Calu3 (cell line): ENCODE measurements at places on chromosomes 6 and 20.

DNA sequence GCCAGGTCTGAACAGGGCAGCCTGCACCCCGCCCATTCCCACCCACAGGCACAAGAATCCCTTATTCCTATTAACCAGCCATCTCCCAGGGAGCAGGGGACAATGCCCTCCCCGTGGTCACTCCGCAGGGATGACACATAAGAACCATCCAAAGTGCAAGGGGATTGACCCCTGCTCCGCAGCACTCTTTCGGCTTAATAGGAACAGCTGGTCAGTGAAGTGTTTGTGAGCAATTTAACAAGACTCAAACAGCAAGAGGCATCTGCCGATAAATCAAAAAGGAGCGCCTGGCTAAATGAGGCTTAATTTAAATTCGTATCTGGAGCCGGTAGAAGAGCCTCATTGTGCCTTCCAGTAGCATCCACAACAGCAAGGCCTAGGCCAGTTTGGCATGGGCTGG lies 389.4 kb downstream of the RNGTT start:
- no peaks in the 10 kb centered on the region for H3K36me3 ChIP-seq
- H3K4me1 ChIP-seq: no peaks in the 10 kb centered on the region
- H3K27ac ChIP-seq: no peak overlapping the region
- H3K4me3 ChIP-seq: no peak overlapping the region
- H3K27me3 ChIP-seq: peaks cover 24% of the 10 kb centered on the region

GRCh38 chr20:20341371-20341770 lies 26.5 kb upstream of the INSM1 start:
- DNase-seq: no peak
- H3K27me3 ChIP-seq: no peaks in the 10 kb centered on the region
- no peak overlapping the region for H3K4me3 ChIP-seq
- H3K4me1 ChIP-seq: no peaks in the 10 kb centered on the region

DNA sequence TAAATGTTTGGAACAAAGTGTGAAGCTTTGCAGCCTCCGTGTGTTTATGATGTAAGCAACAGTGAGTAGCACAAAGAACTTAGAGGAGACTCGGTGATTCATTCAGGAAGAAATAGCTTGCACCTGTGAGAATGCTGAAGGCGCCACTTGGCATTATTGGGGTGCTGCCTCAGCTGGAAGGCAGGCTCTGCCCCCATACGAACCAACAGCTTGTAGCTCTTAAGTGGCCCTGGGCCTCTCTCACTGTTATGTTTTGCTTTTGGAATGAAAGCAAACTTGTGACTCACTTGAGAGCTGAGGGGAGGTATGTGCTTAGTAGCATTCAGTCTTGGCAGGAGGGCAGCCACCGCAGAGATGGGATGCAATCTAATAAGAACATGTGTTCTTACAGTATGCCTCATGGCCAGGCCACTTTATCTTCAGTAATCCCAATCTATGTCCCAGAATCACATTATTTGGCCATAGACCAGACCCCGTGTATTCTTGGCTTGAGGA lies 310.7 kb downstream of the EYA4 start:
- H3K27me3 ChIP-seq: no peaks in the 10 kb centered on the region
- DNase-seq: peak; percentile 31
- H3K4me1 ChIP-seq: peaks cover 51% of the 10 kb centered on the region

DNA sequence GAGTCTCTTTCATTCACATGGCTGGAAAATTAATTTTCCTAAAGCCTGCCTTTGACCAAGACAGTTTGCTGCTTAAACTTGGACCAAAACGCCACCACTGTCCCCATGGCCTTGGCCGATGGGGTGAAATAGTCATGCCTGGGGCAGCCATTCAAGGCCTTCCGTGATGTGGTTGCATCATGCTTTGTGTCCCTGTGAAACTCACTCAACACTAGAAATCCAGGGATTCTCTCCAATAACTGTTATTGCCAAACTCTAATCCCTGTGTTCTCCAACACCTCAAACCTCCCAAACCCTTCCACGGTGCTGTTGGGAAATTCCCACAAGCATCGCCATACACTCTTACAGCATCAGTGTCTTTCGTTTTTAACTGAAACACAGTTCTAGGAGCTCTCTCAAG lies 1.4 kb upstream of the TXNDC5 start:
- no peak overlapping the region for H3K4me3 ChIP-seq
- peaks cover 15% of the 10 kb centered on the region for H3K36me3 ChIP-seq
- no peak overlapping the region for H3K27ac ChIP-seq
- H3K4me1 ChIP-seq: peaks cover 8% of the 10 kb centered on the region
- no peak for DNase-seq
- H3K27me3 ChIP-seq: no peaks in the 10 kb centered on the region

DNA sequence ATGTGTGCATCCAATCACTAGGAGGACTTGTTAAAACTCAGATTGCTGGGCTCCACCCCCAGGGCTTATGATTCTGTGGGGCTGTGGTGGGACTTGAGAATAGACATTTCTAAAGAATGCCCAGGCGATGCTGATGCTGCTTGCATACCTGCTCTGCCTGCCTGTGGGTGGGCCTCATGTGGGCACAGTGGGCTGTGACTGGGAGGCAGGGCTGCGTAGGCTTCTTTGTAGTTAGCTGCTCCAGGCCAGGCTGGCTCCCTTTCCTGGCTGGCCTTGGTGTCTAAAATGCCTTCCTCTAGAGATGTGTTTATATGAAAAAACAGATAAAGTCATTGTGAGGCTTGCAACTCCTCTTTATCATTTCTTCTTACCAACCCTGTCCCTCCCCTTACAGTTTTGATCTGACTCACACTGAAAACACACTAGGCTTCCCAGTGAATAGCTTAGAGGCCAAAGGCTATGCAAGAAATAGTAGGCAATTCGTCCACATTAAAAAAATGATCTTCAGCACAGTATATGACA lies 495.5 kb upstream of the MAP3K7 start:
- no peaks in the 10 kb centered on the region for H3K36me3 ChIP-seq
- no peaks in the 10 kb centered on the region for H3K4me1 ChIP-seq
- no peak overlapping the region for H3K27ac ChIP-seq
- no peak for DNase-seq
- no peaks in the 10 kb centered on the region for H3K27me3 ChIP-seq
- no peak overlapping the region for H3K4me3 ChIP-seq
